ENCODE measurements at places on chromosomes 5 and 9.

- no peak for DNase-seq
Measured at GRCh38 chr5:157608972-157609565, 33.5 kb upstream of the ADAM19 start.

DNA sequence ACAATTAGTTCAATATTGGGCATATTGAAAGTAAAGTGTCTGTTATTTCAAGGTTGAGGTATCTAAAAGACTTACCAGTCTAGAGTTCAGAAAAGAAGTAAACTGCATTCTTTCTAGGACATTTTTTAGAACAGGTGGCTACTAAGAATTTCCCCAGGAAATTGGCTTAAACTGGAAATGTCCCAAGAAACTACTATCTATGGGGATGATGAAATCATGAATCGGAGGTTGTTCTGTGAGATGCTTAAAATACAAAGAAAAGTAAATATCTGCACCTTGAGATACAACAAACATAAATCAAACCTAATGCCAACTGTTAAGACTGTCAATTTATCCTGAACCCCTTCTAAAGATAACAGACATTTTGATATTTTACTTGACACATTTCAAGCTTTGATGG, 226.5 kb upstream of the NREP start:
- DNase-seq: no peak

- DNase-seq: peak; percentile 43
Measured at GRCh38 chr5:107502676-107503060, 168.1 kb downstream of the EFNA5 start.

- no peak for DNase-seq
Measured at GRCh38 chr5:74240783-74241750, 399.5 kb downstream of the ENC1 start.

- DNase-seq: no peak
Measured at GRCh38 chr5:143153332-143154119, 250.0 kb downstream of the NR3C1 start.

DNA sequence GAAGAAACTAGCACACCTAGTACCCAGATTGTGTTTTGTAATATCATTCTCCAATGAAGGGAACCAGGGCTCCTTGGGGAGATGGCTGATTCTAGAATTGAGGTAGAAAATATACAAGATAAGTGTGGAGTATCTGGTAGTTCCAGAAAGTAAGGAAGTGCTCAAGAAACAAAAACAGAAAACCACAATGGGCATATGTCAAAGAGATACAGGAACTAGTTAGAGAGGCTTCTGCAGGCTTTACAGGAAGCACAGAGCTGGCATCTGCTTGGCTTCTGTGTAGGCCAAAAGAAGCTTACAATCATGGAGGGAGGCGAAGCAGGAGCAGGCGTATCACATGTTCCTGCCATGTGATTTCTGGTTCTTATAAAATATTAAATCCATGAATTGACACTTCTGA, 105.7 kb upstream of the TMEM161B start:
- DNase-seq: no peak

DNA sequence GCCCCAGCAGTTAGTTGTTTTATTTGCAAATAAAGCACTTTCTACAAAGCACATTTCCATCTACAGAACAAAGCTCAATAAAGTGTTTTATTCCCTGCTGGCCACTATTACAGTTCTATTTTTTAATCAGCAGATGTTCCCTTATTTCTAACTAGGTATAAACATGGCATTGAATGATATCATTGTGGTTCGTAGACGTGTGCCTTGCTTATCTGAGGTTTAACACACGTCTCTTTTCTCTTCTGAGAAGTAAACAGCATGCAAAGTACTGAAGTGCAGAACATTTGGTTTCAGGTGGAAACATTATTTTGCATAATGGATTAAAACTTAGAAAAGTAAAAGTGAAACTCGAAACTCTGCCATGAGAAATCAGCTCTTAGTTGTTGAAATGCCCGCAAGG, 1989.3 kb upstream of the WWC1 start:
- no peak for DNase-seq

DNA sequence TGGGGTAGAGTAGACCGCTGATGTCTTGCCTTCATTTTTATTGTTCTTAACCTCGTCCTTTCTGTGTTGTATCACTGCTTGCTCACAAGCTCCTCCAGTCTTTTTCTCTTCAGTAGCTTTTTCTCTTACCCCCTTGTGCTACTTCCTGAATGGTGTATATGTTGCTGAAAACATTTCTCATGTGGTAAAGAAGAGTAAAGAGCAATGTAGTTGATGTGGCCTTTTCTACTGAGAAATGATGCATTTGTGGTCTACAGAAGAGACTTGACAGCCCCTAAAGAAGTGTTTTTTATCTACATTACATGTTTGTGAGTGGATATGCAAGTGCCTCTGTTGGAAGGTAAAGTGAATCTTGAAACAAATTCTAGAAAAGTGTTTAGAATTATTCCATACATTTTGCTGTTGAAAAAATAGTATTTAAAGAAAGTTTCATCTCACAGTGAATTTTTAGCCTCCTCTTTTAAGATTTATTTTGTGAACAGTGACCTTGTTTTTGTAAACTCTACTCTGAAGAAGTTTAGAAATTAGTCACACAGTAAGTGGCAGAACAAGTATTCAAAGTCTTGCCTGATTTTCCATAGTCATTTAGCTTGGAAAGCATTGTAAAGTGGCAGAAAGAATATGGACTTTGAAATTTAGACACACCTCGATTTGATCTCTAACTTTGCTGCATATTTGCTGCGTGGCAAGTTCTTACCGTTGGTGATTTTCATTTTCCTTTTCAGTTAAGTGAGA, 17.4 kb downstream of the CDC42SE2 start:
- DNase-seq: no peak

- no peak for DNase-seq
Measured at GRCh38 chr5:173613433-173614159, 2.9 kb downstream of the BOD1 start.

GRCh38 chr9:93292664-93293328, 108.9 kb downstream of the WNK2 start:
- DNase-seq: no peak

DNA sequence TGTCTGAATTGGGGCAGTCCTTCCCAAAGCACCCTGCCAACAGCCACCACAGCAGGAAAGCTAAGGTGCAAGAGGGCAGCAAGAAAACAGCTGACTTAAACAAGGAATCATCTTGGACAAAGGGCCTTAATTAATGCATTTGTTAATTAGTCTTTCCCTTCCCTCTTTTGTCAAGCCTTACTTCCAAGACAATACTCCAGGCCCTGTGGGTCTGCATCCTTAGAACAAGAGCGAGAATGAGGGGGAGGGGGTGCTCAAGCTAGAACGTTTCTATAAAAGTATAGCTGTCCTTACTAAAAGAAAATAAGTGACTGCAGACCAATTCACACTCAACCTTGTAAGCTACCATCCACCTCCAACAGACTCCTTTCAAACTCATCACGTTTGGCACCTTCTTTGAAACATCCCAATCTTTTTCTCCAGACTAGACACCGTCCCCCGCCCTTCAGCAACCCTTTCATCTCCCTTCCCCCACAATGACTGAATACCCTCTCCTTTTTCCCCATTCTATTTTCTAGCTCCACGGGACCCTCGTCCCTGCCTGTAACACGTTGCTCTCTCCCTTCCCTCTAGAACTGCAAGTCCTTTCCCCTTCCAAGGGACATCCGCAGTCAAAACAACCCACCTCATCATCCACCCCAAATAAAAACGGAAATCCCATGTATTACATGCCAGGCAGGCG, 85.7 kb upstream of the RNF38 start:
- no peak for DNase-seq

- no peak for DNase-seq
Measured at GRCh38 chr5:89043676-89044075, 160.7 kb upstream of the MEF2C start.

DNA sequence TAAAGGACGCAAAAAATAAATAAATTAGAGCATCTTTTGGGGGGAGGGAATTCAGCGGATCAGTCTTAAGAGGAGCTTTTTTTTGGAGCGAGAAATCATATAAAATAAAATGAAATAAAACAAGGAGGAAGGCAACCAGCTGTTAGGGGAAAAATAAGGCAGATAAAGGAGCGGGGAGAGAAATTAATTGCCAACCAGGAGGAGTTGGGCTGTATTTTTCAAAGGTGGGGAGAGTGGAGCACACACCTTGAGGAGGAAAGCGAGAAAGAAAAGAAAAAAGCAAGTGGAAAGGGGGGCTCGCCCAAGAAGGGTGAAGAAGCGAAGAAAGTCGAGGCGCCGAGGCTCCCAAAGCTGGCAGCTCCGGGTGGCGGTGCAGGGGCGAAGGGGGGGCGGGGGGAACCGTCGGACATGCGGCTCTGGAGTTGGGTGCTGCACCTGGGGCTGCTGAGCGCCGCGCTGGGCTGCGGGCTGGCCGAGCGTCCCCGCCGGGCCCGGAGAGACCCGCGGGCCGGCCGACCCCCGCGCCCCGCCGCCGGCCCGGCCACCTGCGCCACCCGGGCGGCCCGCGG, at the start of gene PAPPA:
Gene PAPPA (plus strand): TSS at position 27 of the 569 bp plus-strand sequence. CDS start 382 bp downstream, at position 409.
- DNase-seq: no peak

- no peak for DNase-seq
Measured at GRCh38 chr5:117431091-117431490, 856.5 kb upstream of the SEMA6A start.

- DNase-seq: no peak
Measured at GRCh38 chr5:141850786-141851185, 27.4 kb downstream of the PCDH1 start.

DNA sequence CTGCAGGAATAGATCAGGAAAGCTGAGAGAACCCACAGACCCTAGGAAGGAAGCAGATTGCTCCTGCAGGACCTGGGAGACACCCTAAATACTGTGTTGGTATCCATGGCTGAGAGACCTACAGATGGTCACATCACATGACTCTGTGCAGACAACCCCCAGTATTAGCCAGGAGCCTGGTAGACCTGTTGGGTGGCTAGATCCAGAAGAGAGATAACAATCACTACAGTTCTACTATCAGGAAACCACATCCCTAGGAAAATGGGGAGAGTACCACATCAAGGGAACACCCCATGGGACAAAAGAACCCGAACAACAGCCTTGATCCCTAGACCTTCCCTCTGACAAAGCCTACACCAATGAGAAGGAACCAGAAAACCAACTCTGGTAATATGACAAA, 24.2 kb upstream of the MELK start:
- DNase-seq: no peak

- DNase-seq: no peak
Measured at GRCh38 chr5:41057231-41057630, 13.9 kb downstream of the MROH2B start.

DNA sequence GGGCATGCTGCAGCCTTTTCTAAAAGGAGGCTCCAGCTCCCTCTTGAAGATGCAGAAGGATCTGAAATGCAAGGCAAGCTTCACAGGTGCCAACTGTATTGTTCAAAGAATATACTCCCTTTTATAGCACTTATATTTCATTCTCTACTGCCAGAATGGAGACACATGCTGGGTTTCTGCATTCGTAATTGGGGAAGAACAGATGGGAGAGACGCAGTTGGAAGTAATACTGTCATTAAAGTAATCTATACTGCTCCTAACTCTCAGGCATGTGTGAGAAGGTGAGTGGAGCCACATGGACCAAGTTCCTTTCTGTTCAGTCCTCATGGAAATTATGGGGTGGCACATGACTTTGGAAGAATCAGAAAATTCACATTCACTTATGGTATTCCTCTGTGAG, 226.4 kb downstream of the TRIM32 start:
- DNase-seq: no peak

- DNase-seq: no peak
Measured at GRCh38 chr5:178527458-178528307, 62.5 kb downstream of the COL23A1 start.

- DNase-seq: no peak
Measured at GRCh38 chr5:38621840-38622437, 65.5 kb upstream of the LIFR start.

- DNase-seq: no peak
Measured at GRCh38 chr5:53063176-53063575, 46.4 kb downstream of the MOCS2 start.

Data from NCI-H1092 (cell line).